ENCODE measurements at places on chromosomes 12 and 14.

- DNase-seq, result no peak
These were observed 9.6 kb upstream of the ART4 start for GRCh38 chr12:14852880-14853279.

GRCh38 chr14:82431031-82431430 lies 897.4 kb upstream of the SEL1L start:
- DNase-seq, result no peak

- no peak for DNase-seq
These were observed 12.5 kb downstream of the LIN7A start for GRCh38 chr12:80925237-80925636.

GRCh38 chr14:67833403-67833802 lies 13.8 kb downstream of the RAD51B start:
- DNase-seq, result no peak

DNA sequence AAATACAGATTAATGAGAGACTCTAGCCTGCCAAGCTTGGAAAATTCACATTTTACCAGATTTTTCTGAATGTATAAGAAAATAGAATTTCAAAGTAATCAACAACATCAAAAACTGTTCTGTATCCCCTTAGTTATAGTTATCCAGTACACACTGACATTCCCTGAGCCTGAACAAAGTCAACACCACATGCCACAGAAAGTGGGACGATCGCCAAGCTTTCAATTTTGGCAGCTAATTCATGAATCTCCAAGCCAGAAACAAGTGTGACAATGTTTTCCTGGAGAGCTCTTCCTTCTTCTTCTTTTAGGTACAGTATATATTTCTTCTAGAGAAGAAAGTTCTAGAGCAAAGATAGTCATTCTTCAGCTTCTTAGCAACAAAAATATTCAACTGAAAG lies 290.2 kb downstream of the PRKD1 start:
- DNase-seq, result no peak

- DNase-seq, result no peak
These were observed 34.3 kb upstream of the NOS1 start for GRCh38 chr12:117395766-117396165.

GRCh38 chr14:66359500-66359899 lies 126.7 kb upstream of the CCDC196 start:
- DNase-seq, result peak; percentile 1

- DNase-seq, result peak; percentile 92
These were observed 723 bp downstream of the NFKBIA start for GRCh38 chr14:35403603-35404448.

- DNase-seq, result no peak
These were observed 5.1 kb upstream of the NUMB start for GRCh38 chr14:73463411-73463810.

GRCh38 chr12:115209230-115209629 lies 525.3 kb upstream of the TBX3 start:
- no peak for DNase-seq

GRCh38 chr12:64825143-64826021 lies 935 bp downstream of the TBC1D30 start:
- DNase-seq, result no peak

- DNase-seq, result no peak
These were observed 166.2 kb downstream of the PAX9 start for GRCh38 chr14:36827861-36828260.

- no peak for DNase-seq
These were observed 13.6 kb upstream of the TPCN1 start for GRCh38 chr12:113207613-113208040.

DNA sequence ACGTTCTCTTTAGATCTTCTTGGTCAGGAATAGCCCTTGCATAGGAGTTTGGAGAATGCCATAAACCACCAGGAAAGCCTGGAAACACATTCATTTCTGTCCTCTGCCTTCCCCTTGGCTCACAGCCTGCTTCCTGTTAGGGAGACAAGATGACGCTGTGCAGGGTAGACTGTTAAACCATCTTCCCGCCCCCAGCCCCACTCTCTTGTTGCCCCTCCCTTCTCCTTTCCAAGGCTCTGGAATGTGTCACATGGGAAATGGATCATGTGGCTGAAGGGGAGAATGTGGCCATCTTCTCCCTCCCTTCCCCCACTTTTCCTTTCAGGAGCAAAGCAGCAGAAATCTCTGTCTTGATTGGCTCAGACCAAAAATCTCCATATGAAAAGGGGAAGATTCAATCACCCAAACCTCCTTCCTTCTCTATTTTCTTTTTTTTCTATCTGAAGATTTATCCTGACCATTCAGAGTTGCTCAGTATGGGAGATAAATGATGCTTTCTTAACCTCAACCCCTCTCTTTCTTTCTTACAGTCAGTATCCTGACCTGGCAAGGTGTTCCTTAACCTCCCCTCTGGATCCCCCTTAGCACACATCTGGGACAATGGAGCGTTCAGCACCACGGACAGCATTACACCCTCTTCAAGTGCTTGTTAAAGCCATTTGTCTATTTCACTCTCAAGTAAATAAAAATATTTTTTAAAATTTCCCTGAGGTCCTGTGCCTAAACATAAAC lies 11.4 kb downstream of the GPR19 start:
- no peak for DNase-seq

- DNase-seq, result no peak
These were observed 22.9 kb downstream of the NIN start for GRCh38 chr14:50808053-50808452.

DNA sequence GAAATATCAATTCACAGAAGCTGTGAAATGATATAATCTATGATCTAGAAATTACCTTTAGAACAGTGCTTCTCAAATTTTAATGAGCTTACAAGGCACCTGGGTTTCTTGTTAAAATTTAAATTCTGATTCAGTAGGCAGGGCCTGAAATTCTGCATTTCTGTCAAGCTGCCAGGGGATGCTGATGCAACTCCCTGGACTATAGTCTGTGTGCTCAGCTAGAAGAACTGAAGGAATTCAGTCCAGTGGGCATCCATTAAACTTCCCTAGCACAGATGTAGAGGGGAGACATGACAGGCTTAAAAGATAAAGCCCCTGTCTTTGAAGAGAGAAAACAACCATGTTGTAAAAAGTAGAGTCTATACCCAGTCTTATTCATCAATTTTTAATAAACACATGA lies 441.8 kb downstream of the TMTC2 start:
- DNase-seq, result no peak

DNA sequence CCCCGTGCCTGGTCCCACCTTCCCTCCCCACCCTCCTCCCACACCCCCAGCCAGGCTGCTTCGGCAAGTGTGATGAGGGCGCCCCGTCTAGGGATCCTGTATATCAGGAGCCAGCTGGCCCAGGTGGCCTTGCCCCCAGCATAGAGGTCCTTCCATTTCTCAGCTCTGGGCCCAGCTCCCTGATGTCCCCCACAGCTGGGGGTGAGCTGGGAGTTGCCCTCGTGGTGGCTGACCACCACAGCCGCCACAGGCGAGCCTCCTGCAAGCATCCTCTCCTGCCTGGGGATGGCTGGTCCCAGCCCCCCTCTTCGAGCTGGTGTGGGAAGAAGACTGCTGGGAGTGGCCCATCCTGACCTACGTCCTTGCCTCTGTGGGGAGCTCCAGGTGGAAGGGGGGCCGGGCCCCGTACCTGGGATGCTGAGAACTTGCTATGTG lies 7.4 kb downstream of the ASPG start:
- no peak for DNase-seq

Measured in stimulated activated CD8-positive, alpha-beta memory T cell treated with anti-CD3 and anti-CD28 coated beads, Interleukin-12 subunit alpha, Interleukin-12 subunit beta, amount 100 ng/mL, for 1 hour (primary cell).